ENCODE measurements at places on chromosomes 5 and 9.

DNA sequence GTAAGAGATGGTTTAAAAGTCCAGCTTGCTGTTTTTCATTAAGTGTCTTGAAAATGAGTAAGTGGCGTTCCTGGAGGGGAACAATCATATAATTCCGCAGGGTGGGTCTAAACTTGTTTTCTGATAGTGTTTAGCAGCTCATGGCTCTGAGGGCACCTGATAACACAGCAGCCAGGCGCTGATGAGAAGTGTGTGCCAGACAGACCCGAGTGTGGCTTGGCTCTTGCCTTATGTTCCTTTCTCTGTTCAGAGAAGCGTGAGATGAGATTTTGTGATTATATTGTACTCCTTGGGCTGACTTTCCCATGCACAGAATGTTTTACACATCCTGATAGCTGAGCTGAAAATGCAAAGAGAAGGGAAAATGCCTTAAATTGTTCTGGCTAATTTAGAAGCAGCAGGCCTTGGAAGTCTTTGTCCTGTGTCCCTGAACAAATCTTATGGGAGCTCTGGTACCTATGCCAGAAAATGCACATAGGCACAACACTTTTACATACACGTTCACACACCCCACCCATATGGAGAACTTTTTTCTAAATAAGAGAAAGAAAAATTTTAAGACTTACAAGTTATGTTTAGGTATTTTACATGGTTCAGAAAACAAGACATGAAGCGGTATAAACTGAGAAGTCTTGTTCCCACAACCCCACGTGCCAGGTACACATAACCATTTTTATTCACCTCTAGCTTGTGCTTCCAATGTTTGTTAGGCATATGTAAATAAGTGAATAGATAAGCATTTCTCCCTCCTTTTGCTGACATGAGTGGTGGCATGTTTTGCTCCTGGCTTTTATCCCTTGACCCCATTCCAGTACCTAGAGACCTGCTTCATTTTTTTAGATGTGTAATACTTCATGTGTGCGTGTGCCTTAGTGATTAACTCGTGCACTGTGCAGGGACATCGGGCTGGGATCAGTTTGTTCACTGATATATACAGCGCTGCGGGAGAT is 152.2 kb upstream of the OTULINL start:
- DNase-seq = no peak

- DNase-seq = peak; percentile 51
Observed at GRCh38 chr5:170603578-170604565, 100.1 kb downstream of the KCNIP1 start.

- DNase-seq = no peak
Observed at GRCh38 chr9:93149361-93149760, 15.3 kb upstream of the NINJ1 start.

- no peak for DNase-seq
Observed at GRCh38 chr9:137311986-137312851, 10.1 kb upstream of the NRARP start.
